ENCODE measurements at places on chromosomes 4 and X. TPM values are rescaled to one million over a fixed set of nuclear protein-coding genes. Genes with fewer than 3 reads are reported as not detected.

EGFL6 gene
- 11.3 TPM for total RNA-seq

SHISA3 gene
- total RNA-seq: 3.3 TPM

XAGE1B gene
- not detected for total RNA-seq

TEX28 gene
- not detected for total RNA-seq

DNA sequence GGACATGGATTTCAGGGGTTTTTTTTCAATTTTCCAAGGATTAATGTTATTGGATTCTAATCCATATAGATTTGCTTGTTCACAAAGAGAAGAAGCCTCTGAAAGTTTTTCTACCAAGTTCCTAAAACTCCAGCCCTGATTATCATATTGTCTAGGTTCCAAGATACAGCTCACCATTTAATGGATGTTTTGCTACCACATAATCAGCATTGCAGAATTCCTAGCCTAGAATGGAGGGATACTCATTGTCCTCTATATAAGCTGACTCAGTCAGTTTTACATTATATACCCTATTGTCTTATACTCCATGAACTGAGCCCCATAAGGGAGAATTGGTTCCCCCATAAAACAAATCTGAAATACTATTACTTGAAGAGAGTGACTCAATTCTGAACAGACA is 664.7 kb upstream of the FAM241A start:
- H3K27ac ChIP-seq: no peak overlapping the region
- no peaks in the 10 kb centered on the region for H3K27me3 ChIP-seq
- no peaks in the 10 kb centered on the region for H3K4me1 ChIP-seq

DNA sequence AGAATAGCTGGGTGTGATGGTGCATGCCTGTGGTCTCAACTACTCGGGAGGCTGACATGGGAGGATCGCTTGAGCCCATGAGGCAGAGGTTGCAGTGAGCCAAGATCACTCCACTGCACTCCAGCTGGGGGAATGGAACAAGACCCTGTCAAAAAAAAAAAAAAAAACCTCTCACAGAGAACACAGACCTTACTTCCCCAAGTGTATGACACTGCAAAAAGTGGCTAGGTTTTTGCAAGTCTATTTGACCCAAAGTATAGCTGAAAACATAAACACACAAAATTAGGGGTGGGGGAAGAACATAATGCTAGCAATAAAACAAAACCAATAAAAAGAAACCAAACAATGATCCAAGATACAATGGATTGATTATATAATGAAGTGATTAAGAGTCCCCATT is 6.7 kb downstream of the LAMP2 start:
- H3K36me3 ChIP-seq: no peaks in the 10 kb centered on the region
- peaks cover 16% of the 10 kb centered on the region for H3K4me1 ChIP-seq
- H3K4me3 ChIP-seq: no peak overlapping the region
- DNase-seq: no peak

DNA sequence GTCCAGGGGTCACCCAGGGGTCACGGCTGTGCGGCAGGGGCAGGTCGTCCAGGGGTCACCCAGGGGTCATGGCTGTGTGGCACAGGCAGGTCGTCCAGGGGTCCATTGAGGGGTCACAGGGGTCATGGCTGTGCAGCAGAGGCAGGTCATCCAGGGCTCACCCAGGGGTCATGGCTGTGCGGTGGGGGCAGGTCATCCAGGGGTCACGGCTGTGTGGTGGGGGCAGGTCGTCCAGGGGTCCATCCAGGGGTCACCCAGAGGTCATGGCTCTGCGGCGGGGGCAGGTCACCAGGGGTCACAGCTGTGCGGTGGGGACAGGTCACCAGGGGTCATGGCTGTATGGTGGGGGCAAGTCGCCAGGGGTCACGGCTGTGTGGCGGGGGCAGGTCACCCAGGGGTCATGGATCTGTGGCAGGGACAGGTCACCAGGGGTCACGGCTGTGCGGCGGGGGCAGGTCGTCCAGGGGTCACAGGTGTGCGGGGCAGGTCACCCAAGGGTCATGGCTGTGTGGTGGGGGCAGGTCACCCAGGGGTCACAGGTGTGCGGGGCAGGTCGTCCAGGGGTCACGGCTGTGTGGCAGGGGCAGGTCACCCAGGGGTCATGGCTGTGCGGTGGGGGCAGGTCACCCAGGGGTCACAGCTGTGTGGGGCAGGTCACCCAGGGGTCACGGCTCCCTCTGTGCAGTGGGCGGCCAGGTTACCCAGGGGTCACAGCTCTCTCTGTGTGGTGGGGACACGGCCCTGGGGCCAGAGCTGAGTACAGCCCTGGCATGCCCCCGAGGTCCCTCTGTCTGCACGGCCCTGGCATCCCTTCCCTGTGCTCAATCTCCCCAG is 16.0 kb downstream of the ATP5ME start:
- no peak overlapping the region for H3K27ac ChIP-seq
- DNase-seq: no peak
- peaks cover 4% of the 10 kb centered on the region for H3K4me1 ChIP-seq
- H3K27me3 ChIP-seq: no peaks in the 10 kb centered on the region
- no peak overlapping the region for H3K4me3 ChIP-seq
- peaks cover 9% of the 10 kb centered on the region for H3K36me3 ChIP-seq

- H3K4me3 ChIP-seq: no peak overlapping the region
- no peak overlapping the region for H3K27ac ChIP-seq
- DNase-seq: no peak
- H3K4me1 ChIP-seq: peaks cover 23% of the 10 kb centered on the region
- no peaks in the 10 kb centered on the region for H3K27me3 ChIP-seq
These were observed 222.1 kb upstream of the INTU start for GRCh38 chr4:127410644-127411043.

DNA sequence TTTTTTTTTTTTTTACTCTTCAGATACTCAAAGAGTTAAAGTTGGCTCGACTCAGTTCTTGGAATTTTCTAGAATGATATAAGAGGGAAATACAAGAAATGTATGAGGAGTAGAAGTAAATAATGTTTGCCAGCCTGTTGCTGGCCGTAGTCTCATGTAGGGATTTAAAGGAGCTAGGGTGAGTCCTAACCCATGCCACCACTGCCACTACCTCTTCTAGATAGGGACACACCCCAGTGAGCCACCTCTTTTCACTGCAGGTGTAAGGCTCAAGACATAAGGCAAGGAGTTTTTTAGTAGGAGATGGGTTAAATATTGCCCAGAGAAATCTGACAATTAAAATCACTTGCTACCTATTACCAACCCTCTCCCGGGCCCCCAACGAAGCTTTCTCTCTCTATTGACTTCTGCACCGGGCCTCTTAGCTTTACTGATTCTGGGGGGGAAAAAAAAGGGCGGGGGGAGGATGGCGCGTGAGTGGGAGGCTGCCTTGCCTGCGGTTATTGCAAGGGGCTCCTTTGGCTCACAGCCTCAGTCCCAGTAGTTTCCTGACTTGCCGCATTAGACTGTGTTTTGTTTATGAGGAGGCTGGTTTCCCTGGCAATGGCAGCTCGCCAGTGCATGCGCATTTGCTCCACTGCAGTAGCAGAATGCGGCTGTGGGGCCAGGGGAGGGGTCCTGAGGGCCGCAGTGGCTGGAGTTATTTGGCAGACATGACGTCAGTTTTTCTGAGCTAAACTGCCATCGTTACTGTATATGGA is 3.0 kb downstream of the LINC00632 start:
- no peak overlapping the region for H3K4me3 ChIP-seq
- H3K4me1 ChIP-seq: peaks cover 26% of the 10 kb centered on the region
- DNase-seq: peak; percentile 82
- H3K27me3 ChIP-seq: no peaks in the 10 kb centered on the region

GRCh38 chrX:133258481-133258880 is 40.3 kb upstream of the TFDP3 start:
- no peak overlapping the region for H3K4me3 ChIP-seq
- no peaks in the 10 kb centered on the region for H3K36me3 ChIP-seq
- no peak overlapping the region for H3K27ac ChIP-seq
- H3K4me1 ChIP-seq: peaks cover 16% of the 10 kb centered on the region

Measured in mesothelial cell of epicardium (in vitro differentiated cells).